ENCODE measurements at places on chromosomes 7 and 10.

DNA sequence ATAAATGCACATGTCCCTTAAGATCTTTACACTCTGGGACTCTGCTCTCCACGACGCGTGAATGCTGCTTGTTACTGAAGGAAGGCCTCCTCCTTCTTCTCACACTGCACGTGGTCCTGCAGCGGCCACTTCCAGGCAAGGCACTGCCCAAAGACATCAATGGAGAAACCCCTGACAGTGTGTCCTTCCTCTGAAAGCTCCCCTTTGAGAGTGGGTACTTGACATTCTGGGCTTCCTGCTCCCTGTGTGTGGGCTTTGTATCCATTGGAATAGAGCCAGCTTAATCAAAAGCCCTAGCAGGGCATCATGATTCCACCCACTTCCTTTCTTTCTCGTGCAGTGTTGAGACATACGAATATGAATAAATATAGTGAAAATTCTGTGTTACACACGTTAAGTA lies 69.7 kb upstream of the STK17A start:
- no peak for DNase-seq

DNA sequence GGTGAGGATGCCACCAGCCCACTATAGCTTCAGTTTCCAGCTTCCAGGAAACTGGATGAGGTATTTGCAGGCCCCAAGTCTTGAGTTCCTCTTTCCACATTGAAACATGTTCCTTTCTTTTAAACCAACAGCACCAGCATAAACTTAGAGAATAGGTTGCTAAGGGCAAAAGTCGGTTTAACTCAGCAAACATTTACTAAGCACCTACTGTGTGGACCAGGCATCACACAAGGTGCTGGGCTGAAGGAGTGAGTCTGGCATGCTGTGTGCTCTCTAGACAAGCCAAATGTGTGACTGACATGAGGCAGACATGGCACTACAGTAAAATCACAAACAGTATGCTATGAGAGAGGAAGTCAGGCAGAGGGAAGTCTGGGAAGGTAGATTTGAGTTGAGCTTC lies 11.0 kb upstream of the RASSF4 start:
- DNase-seq, result no peak

DNA sequence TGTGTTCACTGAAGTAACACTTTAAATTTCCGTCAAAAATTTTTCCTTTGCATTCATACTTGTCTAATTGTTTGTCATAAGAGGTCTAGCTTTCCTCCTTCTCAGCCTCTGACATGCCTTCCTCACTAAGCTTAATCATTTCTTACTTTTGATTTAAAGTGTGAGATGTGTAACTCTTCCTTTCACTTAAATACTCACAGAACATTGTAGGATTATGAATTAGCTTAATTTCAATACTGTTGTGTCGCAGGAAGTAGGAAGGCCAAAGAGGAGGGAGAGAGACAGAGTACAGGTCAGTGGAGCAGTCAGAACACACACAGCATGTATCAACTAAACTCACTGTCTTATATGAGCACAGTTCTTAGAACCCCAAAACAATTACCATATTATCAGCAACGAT lies 99.0 kb downstream of the SRPK2 start:
- no peak for DNase-seq

DNA sequence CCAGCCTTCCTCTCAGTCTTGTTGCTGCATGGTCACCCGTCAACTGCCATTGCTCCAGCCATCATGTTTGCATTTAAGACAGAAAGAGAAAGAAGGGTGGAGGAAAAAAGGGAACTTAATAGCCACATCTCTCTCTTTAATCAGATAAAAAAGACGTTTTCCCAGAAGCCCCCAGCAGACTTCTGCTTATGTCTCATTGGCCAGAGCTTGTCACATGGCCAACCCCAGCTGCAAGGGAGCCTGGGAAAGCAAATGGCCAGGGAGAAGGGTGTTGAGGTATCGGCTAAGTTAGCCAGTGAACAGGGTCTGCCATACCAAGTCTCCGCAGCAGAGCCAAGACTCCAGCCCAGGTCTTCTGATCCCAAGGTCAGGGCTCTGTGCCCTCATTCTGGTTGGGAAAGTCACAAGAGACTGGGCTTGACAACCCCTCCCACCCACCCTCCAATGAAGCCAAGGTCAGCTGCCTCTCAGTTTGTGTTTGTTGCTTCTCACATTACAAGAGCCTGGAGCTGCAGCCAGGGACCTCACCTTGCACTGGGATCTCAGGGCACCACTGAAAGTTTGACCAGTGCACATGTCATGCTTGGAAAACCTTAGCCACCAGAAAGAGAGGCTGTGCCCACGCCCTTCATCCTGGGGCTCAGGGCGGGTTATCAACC lies 80.3 kb upstream of the LYZL2 start:
- no peak for DNase-seq

DNA sequence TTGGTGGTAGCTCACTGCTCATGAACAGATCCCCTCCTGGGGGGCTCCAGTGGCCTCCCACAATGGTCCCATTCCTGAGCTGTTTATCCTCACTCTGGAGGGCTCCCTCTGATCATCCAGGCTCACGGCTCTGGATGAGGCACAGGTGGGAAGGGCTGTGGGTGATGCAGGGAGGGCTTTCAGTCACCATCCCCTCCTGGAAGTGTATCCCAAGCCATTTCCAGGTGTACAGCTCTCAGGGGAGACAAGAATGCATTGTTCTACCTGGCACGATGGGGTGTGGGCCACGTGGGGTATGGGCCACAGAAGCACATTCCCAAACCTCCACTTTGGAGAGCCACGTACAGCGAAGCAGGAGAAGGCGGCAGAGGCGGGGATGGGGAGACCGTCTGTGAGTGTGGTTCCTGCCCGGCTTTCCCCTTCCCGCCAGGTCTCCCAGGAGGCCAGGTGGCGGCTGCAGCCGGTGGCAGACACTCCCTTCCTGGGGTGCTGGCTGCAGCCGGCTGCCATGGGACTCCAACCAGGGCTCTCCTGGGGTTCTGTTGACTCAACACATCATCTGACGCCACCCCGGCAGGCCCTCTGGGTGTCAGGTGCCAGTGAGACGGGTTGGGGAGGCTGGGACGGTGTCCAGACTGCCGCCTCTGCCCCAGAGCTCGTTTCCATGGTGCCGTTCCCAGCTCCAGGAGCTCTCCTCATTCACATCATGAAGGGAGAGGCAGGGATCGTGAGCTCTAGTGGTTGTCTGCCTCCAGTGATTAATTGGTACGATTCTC lies 169.7 kb upstream of the RHEB start:
- DNase-seq, result no peak

GRCh38 chr7:33423646-33424020 lies 294.3 kb downstream of the BBS9 start:
- DNase-seq, result no peak

DNA sequence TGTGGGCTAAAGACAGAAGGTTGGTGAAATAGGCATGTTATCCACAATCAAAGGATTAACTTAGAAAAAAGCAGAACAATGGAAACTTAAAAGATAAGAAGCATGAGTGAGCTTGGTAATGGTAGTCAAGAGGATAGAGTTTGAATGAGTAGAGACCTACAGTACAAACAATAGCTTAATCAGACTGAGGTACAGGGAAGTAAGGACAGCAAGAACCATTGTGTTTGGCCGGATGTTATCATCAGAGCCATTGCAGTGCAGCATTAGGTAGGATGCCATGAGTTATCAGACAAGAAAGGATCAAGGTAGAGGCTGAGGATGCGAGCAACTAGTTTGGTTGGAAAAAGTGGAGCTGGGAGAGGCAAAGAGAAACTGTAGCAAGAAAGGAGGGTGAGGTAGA lies 353.3 kb upstream of the VSTM2A start:
- no peak for DNase-seq

DNA sequence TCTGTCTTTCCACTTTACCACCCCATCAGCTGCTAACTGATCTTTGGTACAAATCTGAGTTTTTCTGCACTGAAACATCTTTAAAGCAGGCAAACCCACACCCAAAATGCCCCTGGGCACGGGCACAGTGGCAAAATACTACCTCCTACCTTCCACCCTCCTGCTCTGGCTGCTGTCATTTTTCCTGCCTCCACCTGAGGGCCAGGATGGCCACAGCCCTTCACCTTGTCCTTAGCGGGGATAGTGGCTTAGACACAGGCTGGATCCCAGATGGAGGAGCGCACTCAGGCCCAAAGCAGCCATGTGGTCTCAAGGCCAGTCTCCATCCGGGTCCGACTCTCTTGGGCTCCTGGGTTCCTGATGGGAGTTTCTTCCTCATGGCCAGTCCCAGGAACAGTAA lies 98.3 kb downstream of the HIF1AN start:
- DNase-seq, result no peak

DNA sequence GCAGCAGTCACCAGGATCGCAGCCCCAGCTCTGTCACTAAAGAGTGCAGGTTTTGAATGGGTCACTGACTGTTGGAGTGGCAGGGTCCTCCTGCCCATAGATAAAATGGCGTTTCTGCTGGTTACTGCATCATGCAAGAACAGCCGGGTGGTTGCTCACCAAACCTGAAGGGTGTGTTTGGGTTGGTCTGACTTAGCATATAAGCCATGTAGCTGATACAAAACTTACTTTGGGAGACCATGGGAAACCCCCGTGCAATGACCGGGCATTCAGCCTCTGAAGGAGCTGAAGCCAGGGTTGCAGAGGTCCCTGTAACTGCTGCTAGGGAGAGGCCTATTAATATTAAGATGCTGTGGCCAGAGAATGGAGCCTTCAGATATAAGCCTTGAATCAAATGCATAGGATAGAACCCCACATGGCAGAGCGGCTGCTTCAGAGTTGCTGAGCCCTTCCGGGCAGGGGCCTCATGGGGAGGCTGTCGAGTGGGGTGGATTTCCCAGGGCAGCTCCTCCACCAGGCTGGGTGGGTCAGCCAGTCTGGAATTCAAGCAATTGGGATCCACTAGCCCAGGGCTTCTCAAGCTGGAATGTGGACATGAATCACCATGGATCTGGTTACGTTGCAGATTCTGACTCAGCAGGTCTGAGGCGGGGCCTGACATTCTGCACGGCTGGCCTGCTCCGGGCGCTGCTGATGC lies 70.9 kb upstream of the CTBP2 start:
- peak; percentile 98 for DNase-seq

DNA sequence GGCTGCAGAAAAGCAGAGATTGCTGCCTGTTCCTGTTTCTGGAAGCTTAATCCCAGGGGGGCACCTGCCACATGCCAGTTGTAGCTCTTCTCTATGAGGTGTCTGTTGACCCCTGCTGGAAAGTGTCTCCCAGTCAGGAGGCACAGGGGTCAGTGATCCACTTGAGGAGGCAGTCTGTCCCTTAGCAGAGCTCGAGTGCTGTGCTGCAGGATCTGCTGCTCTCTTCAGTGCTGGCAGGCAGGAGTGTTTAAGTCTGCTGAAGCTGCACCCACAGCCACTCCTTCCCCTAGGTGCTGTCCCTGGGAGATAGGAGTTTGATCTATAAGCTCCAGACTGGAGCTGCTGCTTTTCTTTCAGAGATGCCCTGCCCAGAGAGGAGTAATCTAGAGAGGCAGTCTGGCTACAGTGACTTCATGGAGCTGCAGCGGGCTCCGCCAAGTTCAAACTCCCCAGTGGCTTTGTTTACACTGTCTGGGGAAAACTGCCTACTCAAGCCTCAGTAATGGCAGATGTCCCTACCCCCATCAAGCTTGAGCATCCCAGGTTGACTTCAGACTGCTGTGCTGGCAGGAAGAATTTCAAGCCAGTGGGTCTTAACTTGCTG lies 57.6 kb upstream of the CROT start:
- no peak for DNase-seq

DNA sequence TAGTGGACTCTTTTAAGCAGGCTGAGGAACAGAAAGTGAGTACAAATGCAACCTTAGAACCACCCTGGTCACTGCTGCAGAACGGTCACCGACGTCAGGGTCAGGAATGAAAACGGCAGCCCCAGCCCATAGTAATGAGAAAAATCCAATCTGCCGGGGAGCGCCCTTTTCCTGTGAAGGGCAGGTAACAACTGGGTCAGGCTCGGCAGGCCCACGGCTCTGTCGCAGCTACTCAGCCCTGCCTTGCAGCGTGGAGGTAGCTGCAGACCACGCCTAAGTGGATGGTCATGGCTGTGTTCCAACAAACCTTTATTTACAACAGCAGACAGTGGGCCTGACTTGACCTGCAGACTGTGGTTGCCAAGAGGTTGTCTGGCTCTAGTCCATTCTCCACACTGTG lies 563.2 kb downstream of the DNAJB6 start:
- no peak for DNase-seq

GRCh38 chr10:114246679-114247305 lies 7.7 kb downstream of the VWA2 start:
- no peak for DNase-seq

DNA sequence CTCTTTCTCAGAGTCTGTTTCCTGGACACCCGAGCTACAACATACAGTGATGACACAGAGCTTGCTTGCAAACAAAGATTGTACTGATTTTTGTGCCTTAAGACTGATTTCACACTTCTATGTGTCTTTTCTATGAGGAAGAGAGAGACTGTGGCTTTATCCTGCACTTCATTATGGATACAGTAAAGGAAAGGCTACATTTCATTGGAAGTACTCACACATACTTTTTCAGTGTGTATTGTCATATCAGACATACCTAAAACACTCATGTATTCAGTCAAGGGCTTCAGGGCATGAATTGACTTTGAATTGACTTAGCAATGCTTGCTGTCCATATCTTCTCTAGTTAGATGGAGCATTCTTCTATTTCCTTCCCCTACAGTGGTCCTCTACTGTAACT lies 135.5 kb upstream of the IMMP2L start:
- peak; percentile 5 for DNase-seq

GRCh38 chr7:148662646-148663045 lies 36.1 kb upstream of the CUL1 start:
- no peak for DNase-seq

- peak; percentile 28 for DNase-seq
Measured at GRCh38 chr10:72567421-72567820, 58.5 kb downstream of the MICU1 start.

DNA sequence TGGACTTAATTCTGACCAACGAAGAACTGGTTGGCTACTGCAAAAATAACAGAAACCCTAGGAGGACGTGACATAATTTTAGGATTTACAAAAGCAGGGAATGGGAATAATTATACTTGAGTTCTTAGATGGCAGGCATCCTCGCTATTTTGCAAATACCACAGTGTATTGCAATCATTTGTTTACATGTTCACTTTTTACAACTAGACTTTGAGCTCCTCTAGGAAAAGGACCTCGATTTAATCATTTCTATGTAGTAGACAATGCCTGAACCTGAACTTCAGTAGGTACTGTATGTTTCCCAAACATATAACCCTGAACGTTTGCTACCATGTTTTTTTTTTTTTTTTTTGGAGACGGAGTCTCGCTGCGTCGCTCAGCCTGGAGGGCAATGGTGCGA lies 137.7 kb downstream of the CNOT4 start:
- DNase-seq, result no peak

Measured in IMR-90 (cell line).